ENCODE measurements at places on chromosomes 3 and 15.

- no peak for DNase-seq
Measured at GRCh38 chr3:105979961-105980360, 111.1 kb upstream of the CBLB start.

- DNase-seq = no peak
Measured at GRCh38 chr15:63482874-63483323, 21.5 kb upstream of the USP3 start.

- no peak for DNase-seq
Measured at GRCh38 chr3:73624017-73624820, 522 bp downstream of the PDZRN3 start.

GRCh38 chr15:89857673-89858072 lies 36.1 kb downstream of the AP3S2 start:
- no peak for DNase-seq

DNA sequence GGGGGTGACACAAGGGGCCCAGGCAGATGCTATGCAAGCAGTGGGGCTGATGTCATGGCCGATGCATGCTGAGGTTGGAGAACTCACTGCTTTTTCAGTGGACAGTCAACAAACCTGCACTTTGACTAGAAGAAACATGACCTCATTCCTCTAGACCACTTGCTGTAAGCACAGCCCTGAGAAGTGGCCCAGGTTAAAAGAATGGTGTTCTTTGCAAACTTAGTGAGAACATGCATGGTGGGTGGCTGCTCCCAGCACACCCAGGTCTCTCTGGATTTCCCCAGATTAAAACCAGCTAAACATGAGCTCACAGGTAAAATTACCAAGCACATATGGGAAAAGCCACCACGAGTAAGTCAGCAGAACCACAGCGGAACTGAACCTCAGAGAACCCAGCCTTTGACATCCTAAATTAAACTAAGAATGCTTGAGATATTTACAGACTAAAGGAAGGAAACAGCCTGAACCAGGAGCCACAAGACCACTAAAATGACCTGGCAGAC lies 15.5 kb downstream of the DLEC1 start:
- no peak for DNase-seq

DNA sequence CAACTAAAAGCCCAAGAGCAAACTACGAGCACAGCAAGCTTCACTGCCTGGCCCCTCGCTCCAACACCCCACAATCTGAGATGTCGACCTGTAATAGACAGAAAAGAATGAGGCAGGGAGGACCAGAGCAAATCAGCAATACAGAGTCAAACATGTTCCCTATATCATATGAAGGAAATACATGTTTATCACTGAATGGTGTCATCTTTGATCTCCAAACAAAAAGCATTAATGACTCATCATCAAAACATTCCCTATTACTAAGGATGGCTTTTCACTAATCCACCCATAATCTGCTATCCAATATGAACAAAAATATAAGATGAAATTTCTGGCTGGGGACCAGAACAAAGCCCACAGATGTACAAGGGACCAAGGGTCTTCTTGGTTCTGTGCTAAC lies 34.7 kb downstream of the MYO5A start:
- no peak for DNase-seq

DNA sequence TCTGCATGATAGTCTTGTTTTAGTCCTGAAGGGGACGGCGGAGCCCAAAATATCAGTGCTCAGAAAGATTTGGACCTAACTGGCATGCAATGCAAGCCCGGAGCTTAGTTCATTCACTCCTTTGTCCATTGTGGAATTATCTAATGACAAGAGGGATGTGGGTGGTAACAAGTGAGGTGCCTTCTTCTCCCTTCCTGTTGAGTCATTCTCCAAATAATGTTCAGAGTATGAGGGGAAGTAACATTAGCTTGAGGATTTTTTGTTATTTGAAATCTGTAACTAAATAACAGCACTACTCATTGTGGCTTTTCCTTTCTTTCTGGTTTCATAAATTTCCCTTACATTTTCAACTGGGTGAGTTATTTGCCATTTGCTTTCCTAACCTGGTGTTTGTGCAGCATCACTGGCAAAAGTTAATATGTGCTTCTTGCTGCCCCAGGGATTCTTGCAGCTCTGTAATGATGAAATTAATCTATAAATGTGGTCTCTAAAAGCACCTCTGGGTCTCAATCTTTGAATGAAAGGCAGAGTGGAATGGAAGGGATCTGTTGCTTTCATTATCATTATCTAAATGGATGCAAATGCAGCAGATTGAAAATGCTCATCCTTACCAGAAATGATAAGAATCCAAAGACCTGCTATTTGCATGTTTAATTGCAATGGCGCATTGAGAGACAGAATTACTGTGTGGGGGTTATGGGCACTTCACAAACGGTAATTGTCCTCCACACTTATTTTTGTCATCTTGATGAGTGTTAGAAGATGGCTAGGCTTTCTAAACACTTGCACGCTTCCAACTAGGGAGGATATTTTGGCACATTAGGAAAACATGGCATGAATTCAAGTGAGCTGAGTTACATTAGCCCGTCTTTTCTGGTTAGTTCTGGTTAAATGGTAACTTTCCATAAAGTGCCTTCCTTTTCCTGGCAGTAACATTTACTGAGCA lies 89.9 kb upstream of the MITF start:
- no peak for DNase-seq

DNA sequence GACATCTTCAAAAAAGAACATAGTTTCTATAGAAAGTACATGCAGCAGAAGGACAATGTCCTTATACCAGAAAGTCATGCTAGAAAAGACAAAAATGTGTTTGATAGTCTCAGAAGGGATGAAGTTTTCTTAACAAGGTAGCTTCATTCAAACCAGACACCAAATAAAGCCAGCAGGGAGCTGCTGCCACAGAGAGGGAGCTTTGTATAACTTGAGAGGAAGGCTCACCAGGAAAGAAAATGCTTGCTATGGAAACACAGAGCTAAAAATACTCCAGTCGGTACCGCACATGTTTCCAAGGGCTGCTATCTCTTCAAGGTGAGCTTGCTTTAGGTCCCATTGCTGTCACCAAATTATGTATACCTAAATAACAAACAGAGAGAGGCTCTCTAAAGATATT lies 1074.8 kb upstream of the ALCAM start:
- no peak for DNase-seq

- no peak for DNase-seq
Measured at GRCh38 chr3:38000965-38001455, 10.4 kb downstream of the VILL start.

DNA sequence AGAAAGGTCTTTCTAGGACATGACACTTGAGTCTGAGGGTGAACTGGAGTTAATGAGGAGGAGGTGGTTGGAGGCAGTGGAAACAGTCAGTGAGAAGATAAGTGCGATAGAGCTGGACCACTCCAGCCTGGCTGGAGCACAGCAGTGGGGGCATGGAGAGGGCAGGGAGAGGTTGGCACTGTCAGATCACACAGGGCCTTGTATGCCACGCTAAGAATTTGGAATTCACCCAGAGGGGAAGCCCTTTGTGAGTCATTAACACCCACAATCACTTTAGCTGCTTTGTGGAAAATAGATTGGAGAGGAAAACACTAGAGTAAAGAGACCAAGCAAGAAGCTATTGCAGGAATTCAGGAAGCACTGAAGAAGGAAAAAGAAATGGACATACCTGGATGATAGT lies 83.3 kb downstream of the ZNF621 start:
- no peak for DNase-seq

- DNase-seq = no peak
Measured at GRCh38 chr15:29805043-29805707, 17.1 kb downstream of the TJP1 start.

- DNase-seq = no peak
Measured at GRCh38 chr15:91348752-91349500, 248.9 kb downstream of the SV2B start.

GRCh38 chr3:195388380-195388779 lies 54.4 kb downstream of the ACAP2 start:
- no peak for DNase-seq

GRCh38 chr3:24683633-24684384 lies 189.2 kb upstream of the THRB start:
- no peak for DNase-seq

DNA sequence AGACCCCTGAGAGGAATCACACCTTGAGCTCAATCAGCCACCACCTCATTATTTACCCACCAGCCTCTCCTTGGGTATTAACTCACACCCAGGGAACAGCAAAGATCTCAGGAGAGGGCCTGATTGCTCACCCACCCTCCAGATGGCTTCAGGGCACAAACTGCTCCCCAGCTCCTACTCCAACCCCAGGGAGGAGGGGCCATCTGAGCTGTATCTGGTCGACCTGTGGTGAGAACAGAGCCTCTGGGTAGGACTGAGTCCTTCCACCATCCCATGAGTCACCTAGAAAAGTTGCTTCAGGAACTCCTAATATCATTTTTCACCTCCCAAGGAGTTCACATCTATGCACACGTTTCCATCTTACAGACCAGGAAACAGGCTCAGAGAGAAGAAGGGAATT lies 44.8 kb upstream of the HES1 start:
- DNase-seq = no peak

DNA sequence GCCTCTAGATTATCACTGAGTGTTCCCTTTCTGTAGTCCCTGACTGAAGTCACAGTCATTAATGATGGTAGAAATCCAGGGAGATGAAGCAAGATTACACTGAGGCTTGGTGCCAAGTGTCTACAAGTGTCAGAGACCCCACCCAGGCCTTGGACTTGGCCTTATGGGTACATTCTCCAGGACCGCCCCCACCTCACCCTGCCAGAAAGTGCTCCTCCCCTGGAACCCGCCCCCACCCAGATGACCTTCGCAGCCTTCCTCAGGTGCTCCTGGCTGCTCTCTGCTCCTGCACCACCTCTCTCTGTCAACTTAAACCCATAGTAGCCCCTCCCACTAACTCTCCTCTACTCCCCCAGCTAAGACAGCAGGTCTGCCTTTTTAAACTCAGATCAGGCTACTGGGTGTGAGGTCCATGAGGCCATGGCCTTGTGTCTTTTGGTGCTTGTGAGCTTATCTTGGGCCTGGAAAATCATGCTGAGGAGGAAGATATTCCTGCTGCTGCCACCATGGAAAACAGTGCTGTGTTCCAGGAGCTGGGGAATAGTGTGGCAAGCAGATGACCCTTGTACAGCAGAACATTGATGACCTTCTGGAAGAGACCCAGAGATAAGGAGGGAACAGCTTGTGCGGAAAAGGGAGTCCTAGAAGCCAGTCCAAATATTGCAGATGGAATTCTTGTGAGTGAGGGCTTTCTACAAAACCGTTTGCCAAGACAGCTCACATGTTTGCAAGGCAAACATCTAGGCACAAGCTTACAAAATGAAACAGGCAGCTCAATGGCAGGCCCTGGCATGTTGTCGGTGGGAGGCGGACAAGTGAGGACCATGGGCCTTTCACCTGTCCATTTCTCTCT lies 40.3 kb upstream of the NDUFB4 start:
- no peak for DNase-seq

- no peak for DNase-seq
Measured at GRCh38 chr15:70463453-70463834, 299.9 kb downstream of the UACA start.

DNA sequence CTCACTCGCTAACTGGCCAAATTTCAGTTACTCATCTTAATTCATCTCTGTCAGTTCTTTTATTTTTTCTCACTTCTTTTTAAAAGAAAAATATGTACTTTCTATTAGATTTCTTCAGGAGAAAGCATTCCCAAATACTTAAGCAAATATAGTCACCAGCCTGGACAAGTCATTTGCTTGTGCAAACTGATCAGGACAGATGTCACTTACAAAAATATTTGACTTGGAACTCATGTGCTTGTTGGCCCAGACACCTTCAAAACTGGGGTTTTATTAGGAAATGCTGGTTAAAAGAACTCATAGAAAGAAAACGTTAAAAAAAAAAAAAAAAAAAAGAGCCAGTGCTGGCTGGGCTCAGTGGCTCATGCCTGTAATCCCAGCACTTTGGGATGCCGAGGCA lies 31.3 kb upstream of the FOXP1 start:
- no peak for DNase-seq

- DNase-seq = no peak
Measured at GRCh38 chr3:157354254-157354653, 82.4 kb upstream of the PTX3 start.

DNA sequence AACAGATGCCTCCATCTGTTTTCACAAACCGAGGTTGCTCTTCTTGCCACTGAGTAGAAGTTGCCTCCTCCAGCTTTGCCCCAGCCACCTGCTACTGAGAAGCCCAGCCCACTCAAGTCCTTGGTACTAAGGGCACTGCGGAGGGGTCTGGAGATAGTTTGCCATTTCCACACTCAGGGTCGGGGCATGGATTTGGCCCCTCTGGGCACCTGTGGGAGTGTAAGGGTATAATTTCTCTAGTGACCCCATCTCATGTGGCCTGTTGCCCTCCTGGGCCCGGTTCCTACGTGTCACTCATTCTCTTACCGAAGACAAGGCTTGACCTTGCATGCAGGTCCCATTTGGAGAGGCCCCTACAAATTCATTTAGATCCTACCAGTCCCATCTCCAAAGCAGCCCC lies 79.0 kb downstream of the THSD4 start:
- no peak for DNase-seq

- DNase-seq = no peak
Measured at GRCh38 chr3:76015496-76015895, 230.1 kb upstream of the ZNF717 start.

GRCh38 chr15:80739919-80740318 lies 39.3 kb upstream of the CEMIP start:
- no peak for DNase-seq

DNA sequence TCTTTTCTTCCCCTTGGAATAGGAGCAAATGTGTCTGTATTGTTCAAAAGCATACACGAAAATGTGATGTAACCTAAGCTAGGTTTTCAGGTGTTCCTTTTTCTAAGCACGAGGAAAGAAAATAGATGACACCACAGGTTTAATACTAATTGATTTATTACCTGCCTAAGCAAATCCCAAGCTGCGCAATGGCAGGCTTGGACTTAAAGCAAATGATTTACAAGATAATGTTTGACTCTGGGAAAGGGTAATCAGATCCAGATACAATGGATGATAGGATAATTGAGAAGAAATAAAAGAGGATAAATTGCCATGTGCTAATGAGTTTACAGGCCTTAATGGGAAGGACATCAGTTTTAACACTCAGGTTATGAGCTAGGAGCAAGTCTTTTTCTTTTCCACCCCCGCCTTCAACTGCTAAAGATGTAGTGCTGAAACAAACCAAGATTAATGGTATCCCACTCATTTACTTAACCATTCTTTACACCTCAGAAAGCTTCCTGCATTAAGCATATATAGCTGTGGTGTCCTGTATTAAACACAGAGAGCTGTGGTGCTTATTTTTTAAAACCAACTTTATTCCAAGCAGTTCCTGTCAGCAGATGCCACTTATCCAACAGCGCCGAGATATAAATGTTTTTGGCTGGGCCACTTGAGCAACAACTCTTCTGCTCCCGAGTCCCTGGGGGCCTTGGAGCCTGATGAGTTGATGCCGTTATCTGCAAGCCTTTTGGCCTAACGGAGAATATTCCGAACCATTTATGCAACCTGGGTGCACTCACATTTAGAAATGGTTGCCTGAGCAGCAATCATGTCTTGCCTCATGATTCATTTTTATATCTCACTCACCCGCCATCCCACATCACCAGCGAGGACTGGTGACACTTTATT lies 205.5 kb downstream of the MECOM start:
- DNase-seq = no peak

DNA sequence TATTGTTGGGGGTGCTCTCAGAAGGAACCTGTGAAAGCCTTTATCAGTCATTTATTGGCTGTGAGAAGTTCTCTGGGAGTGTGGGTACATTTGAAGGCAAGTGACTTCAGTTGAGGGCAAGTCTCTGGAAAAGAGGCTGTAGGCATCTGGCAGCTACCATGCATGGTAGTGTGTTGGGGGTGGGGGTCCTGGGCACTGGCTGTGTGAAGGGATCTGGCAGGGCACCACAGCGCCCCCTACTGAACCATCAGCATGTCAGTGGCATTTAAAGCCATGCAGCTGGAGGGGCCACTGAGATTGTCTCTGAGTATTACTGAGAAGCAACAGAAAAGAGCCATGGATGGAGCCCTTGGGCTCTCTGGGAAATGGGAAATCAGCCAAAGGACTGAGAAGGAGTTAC lies 30.6 kb downstream of the CRTAP start:
- no peak for DNase-seq
